T-cell (primary cell): ENCODE measurements at places on chromosomes 7 and 10. TPM values are rescaled to one million over a fixed set of nuclear protein-coding genes. Genes with fewer than 3 reads are reported as not detected.

The SPDYE8 gene
- total RNA-seq: not detected

The ETV1 gene
- not detected for total RNA-seq

The HTRA1 gene
- 0.51 TPM for total RNA-seq

The GCK gene
- 0.41 TPM for total RNA-seq

The ASZ1 gene
- not detected for total RNA-seq

The EIF4EBP2 gene
- total RNA-seq: 39.9 TPM

The KCP gene
- total RNA-seq: 0.53 TPM

DNA sequence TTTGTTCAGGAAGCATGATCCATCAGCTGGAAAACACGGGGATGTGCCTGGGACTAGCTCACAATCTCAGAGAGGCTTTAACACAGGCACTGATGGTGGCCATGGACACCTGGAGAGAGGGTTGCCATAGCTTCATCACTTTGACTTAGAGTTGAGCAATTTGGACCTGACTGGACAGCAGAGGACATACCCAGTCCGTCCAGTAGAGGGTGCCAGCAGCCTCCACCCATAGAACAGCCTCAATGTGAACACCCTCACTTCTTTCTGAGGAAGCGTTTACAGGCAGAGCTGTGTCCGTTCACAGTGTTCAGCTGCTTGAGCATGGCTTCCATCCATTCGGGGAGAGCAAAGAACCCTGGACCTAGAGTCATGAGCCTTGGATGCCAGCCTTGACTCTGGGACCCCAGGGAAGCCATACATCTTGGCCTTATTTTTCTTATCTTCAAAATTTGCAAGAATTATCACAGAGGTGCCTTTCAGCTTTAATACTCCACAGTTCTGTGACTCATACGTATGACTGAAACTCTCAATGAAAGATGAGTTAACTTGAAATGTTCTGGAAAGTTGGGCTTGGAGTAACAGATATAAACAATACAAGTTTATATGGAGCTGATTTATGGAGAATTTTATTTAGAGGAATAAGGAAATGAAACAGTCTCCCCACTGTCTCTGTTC is 302.9 kb upstream of the PODXL start:
- no peaks in the 10 kb centered on the region for H3K36me3 ChIP-seq
- no peaks in the 10 kb centered on the region for H3K4me1 ChIP-seq
- H3K27me3 ChIP-seq: no peaks in the 10 kb centered on the region
- no peak overlapping the region for H3K4me3 ChIP-seq
- peak; percentile 15 for DNase-seq

DNA sequence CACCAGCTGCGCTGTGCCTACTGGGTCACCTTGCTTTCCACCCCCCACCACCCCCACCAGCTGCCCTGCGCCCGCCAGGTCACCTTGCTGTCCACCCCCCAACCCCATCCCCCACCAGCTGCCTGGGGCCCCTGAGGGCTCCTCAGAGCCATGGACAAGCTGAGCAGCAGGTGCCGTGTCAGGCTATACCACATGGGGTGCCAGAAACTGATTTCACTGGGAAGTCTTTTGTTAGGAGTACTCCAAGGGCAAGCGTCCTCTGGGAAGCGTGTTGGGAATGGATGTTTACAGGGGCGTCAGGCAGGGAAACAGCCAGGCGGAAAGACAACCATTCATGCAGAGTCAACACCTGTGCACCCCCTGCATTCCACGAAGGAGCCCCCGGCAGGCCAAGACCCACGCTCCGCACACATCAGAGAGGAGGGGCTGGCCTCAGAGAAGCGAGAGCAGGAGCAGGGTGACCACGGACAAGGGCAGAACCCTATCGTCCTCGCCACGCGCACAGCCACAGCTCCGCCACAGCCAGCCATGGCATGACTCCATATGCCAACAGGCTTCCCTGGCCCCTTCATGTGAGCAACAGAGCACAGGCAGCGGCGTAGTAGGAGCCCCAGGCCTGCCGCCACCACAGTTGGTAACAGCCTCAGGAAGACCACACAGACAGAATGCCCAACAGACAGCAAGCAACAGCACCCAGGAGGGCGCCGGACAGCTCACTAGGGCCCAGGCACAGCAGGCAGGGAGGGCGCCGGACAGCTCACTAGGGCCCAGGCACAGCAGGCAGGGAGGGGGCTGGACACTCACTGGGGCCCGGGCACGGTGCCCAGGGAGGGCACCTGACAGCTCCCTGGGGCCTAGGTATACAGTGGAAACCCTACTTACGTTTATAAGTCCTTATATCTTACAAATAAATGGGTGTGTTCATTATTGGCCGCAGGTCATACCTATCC is 180.8 kb downstream of the MAD1L1 start:
- DNase-seq: no peak
- no peak overlapping the region for H3K4me3 ChIP-seq
- H3K27ac ChIP-seq: no peak overlapping the region
- H3K36me3 ChIP-seq: peaks cover 6% of the 10 kb centered on the region
- peaks cover 24% of the 10 kb centered on the region for H3K4me1 ChIP-seq

DNA sequence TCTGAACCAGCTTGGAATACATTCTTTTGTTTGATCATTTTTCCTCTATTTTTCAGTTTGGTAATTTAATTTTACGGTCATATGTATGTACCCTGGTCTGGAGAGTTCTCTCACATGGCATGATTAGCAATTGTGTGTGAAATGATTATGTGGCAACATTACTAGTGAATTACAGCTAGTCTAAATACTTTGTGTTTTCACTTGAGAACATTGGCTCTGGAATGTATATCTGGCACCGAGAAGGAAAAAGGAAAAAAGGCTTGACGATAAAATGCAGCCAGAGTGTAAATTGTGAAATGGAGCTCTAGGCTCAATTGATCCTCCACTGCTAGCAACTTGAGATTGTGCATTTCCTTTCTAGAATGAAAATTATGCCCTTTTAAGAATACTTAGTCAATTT is 397.2 kb downstream of the EXOC4 start:
- DNase-seq: no peak
- no peak overlapping the region for H3K27ac ChIP-seq
- H3K4me3 ChIP-seq: no peak overlapping the region
- no peaks in the 10 kb centered on the region for H3K4me1 ChIP-seq

- no peaks in the 10 kb centered on the region for H3K4me1 ChIP-seq
- no peak overlapping the region for H3K27ac ChIP-seq
- no peak for DNase-seq
- H3K36me3 ChIP-seq: no peaks in the 10 kb centered on the region
- no peaks in the 10 kb centered on the region for H3K27me3 ChIP-seq
These were observed 135.9 kb upstream of the ASAH2 start for GRCh38 chr10:50387007-50387731.

DNA sequence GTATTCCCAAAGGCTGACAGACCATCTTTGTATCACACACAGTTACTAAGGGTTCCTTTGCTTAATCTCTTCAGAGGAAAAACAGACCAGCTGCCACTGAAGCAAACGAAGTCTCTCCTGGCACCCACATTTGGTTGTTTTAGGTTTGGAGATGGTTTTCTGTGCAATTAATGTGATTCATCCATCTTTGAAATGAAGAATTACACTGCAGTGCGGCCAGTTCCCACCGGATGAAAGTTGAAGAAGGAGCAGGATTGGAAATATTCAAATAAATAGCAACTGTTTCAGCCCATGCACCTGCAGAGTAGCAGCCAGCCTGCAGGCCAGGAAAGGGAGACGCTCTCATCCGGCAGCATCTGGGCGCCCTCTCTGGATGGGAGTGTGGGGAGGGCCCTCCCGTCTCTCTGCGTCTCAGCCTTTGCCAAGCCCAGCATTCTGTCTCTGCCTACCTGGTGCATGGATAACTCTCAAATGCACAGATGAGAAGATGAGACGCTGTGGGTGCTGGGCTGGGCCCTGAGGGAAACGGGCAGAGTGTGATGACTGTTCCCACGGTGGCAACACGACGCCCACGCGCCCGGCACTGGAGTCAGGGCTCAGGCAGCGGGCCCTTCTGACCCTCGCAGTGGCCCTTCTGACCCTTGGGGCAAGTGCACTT is 214.0 kb downstream of the PTPRN2 start:
- DNase-seq: no peak
- H3K27ac ChIP-seq: no peak overlapping the region
- H3K4me3 ChIP-seq: no peak overlapping the region
- H3K36me3 ChIP-seq: no peaks in the 10 kb centered on the region

DNA sequence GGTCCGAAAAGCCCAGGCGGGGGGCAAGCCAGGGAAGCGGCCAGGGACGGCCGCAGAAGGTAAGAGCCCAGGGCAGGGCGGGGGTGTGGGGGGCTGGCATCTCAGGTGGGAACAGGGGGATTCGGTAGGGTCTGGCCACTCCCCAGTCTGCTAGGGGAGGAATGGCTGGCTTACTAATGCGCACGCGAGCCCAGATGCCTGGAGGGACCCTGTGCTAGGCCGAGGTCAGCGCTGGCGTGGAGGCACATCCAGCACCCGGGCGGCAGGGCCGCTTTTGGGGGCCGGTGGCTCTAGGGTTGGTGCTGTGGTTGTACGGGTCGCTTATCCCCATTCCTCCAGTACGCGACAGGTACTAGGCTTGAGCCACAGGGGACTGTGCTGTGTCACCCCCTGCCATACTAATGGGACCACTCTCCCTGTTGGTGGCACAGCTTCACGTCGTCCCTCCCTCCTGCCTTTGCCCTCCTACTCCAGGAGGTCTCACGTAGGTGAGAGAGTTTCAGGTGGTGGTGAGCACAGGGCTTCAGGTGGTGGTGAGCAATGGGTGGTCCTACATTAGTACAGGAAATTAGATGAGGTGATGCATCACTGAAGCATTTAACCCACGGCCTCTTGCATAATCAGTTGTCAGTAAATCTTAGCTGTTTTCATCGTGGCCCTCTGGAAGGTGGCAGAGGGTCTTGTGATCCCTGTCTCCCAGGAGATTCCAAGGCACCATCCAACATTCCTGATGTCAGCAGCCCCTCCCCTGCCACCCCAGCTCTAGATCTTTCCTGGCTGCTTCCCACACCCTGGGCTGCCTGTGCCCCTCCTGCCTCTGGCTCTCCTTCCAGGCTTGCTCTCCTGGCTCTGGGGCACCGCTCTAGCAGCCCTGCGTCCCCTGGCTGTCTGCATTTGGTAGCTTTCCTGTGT is 971 bp downstream of the AEBP1 start:
- peaks cover 8% of the 10 kb centered on the region for H3K36me3 ChIP-seq
- H3K27me3 ChIP-seq: no peaks in the 10 kb centered on the region
- H3K27ac ChIP-seq: no peak overlapping the region

- H3K36me3 ChIP-seq: no peaks in the 10 kb centered on the region
- no peaks in the 10 kb centered on the region for H3K27me3 ChIP-seq
- no peak overlapping the region for H3K27ac ChIP-seq
- no peak for DNase-seq
- H3K4me1 ChIP-seq: no peaks in the 10 kb centered on the region
- H3K4me3 ChIP-seq: no peak overlapping the region
These were observed 23.9 kb downstream of the MACC1 start for GRCh38 chr7:20193242-20193777.

- no peak overlapping the region for H3K4me3 ChIP-seq
- H3K4me1 ChIP-seq: peaks cover 6% of the 10 kb centered on the region
- DNase-seq: no peak
These were observed 28.4 kb downstream of the CDK6 start for GRCh38 chr7:92808006-92808405.

GRCh38 chr7:135620980-135621850 is 41.1 kb upstream of the STMP1 start:
- DNase-seq: peak; percentile 63
- no peak overlapping the region for H3K27ac ChIP-seq
- no peaks in the 10 kb centered on the region for H3K4me1 ChIP-seq
- peaks cover 77% of the 10 kb centered on the region for H3K36me3 ChIP-seq
- no peaks in the 10 kb centered on the region for H3K27me3 ChIP-seq

DNA sequence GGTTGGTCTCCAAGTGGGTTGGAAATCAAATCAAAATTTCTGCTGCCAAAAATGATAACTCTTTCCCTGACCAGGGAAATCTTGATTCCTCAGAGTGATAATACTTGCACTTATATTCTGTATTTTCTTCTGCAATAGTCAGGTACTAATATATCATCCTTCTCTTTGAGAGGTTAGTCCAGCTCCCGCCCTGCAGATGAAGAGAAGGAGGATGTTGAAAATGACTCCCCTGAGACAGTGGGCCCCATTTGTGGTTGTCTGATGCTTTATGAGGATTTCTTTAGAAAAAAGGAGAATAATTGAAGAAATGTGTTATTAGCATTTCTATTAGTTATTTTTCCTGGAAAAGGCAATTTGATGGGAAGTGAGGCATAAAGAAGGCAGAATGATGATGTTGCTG is 213.0 kb downstream of the SEC23IP start:
- H3K4me3 ChIP-seq: no peak overlapping the region
- no peaks in the 10 kb centered on the region for H3K36me3 ChIP-seq
- no peaks in the 10 kb centered on the region for H3K27me3 ChIP-seq
- H3K27ac ChIP-seq: no peak overlapping the region
- H3K4me1 ChIP-seq: no peaks in the 10 kb centered on the region

GRCh38 chr7:76509931-76510877 is at the start of gene UPK3B:
Gene UPK3B, plus strand, starts transcription at chr7:76510552. Its CDS starts 101 bp downstream, at chr7:76510653.
- peaks cover 7% of the 10 kb centered on the region for H3K36me3 ChIP-seq
- no peak within 1 kb of the TSS for H3K27ac ChIP-seq
- H3K27me3 ChIP-seq: peaks cover 2% of the 10 kb centered on the region
- DNase-seq: no peak

GRCh38 chr7:82172017-82172416 is 271.6 kb downstream of the CACNA2D1 start:
- DNase-seq: no peak
- no peaks in the 10 kb centered on the region for H3K27me3 ChIP-seq
- no peak overlapping the region for H3K27ac ChIP-seq

DNA sequence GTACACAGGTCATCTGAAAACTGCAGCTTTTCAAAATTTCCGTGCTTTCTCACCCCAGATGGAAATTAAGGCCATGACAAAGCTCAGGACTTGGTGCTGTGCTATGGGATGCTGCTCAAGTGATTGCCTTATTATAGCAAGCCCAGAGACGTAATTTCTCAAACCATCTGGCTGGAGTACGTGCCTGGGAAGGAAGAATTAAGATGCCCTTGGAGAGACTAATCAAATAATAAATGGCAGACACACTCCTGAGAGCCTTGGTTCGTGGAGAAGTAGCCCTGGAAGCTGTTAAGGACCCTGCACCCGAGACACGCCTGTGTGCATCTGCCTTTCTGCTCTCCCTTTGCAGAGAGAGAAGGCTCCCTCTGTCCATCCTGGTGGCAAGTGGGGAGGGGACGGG is 38.3 kb upstream of the PRLHR start:
- no peak overlapping the region for H3K4me3 ChIP-seq
- DNase-seq: no peak
- peaks cover 17% of the 10 kb centered on the region for H3K27me3 ChIP-seq
- H3K27ac ChIP-seq: no peak overlapping the region
- H3K4me1 ChIP-seq: no peaks in the 10 kb centered on the region

- no peak for DNase-seq
- no peak overlapping the region for H3K27ac ChIP-seq
- no peaks in the 10 kb centered on the region for H3K4me1 ChIP-seq
- no peaks in the 10 kb centered on the region for H3K36me3 ChIP-seq
- H3K4me3 ChIP-seq: no peak overlapping the region
- no peaks in the 10 kb centered on the region for H3K27me3 ChIP-seq
These were observed 23.5 kb upstream of the PTN start for GRCh38 chr7:137366995-137367394.
